Activated CD8-positive, alpha-beta memory T cell treated with anti-CD3 and anti-CD28 coated beads for 48 hours (primary cell): ENCODE measurements at places on chromosomes 7 and 10.

- DNase-seq = no peak
Observed at GRCh38 chr10:130111852-130112180, 1.2 kb upstream of the C10orf143 start.

DNA sequence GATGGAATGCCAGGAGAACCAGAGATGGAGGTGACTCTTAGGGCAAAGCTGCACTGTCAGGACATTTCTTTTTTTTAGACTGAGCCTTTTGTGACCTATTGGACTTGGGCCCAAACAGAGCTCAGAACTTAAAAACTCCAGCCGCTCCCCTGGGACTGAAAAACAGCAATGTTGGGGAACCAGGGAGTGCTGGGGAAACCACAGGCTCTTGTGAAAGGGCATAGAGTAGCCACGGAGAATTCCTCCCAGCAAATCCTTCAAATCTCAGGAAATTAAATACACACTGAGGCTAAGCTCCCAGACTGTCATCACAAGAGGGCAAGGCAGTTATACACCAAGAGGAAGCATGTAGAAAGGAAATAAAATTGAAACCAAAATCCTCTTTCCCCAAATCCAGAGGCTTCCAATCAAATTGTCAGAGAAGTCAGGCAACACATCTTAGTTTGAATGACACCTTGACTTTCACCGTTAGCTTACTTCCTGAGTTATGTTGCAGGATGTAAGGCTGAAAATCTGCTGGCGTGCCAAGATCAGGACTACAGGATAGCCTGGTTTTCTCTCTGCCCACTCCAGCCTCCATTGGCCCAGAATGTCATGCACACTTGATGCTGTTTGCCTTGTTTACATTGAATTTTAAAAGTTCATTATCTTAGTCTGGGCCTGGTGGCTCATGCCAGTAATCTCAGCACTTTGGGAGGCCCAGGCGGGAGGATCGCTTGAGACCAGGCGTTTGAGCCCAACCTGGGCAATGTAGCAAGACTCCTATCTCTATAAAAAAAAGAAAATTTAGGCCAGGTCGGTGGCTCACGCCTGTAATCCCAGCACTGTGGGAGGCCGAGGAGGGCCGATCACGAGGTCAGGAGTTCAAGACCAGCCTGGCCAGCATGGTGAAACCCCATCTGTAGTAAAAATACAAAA lies 2.6 kb upstream of the RFC2 start:
- no peak for DNase-seq

- no peak for DNase-seq
Observed at GRCh38 chr7:91326516-91327199, 62.4 kb downstream of the FZD1 start.

- DNase-seq = no peak
Observed at GRCh38 chr10:120098232-120098930, 205.9 kb downstream of the SEC23IP start.

DNA sequence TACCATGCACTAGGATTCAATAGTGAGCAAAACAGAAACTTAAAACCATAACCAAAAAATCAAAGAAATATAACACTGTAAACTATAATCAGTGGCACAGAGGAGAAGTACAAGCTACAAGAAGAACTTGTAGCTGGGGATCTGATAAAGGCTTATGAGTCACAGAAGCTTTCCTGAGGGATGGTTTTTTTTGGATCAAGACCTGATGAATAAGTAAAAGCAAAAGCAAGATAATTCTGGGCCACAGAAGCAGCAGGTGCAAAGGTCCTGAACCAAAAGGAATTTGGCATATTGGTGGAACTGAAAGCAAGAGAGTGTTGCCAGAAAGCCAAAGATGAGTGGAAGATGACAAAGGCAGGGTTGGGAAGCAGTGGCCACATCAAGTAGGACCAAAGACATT lies 37.4 kb upstream of the BET1 start:
- no peak for DNase-seq

- DNase-seq = no peak
Observed at GRCh38 chr10:44769450-44769849, 141.7 kb upstream of the TMEM72 start.

- DNase-seq = no peak
Observed at GRCh38 chr7:75758491-75758890, 13.5 kb downstream of the CCL26 start.

- DNase-seq = peak; percentile 46
Observed at GRCh38 chr7:7183061-7183837, 905 bp downstream of the C1GALT1 start.

- no peak for DNase-seq
Observed at GRCh38 chr7:68394131-68394530, 1204.1 kb upstream of the AUTS2 start.

DNA sequence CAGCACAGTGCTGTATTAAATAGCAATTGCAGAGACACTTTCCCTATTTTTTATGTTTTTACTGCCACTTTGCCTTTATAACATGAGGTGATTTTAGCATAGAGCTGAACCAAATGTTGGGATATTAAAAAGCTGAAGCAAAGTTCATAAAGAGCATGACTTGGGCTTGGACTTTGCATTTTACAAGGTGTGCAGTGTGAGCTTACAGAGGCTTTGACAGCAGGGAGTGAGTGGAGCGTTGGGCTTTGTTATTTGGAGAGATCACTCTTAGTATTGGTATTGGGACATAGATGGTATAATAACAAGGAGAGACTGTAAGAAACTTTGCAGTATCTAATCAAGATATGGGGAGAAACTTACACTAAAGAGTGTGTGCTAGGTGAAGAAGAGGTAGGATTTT lies 449.1 kb downstream of the AUTS2 start:
- DNase-seq = no peak

GRCh38 chr10:4270116-4270515 lies 485.1 kb upstream of the KLF6 start:
- no peak for DNase-seq

DNA sequence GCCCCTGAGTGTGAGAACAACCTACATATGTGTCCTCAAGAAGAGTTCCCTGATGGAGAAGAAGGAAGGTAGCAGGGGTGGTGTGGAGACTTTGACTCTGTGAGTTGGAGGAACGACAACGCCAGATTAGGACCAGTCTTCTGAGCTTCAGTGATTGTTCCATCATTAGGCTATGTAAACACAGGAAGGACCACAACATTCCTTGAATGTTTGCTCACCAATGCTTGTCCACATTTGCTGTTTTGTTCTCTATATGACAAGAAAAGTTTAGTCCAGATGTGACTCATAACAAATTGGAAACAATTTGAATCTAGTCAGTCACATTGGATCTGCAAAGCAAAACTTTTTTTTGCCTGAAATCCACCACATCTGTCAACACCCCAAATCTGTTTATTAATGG lies 62.7 kb downstream of the ENTPD1 start:
- DNase-seq = no peak

- no peak for DNase-seq
Observed at GRCh38 chr7:76281706-76282343, 20.6 kb upstream of the HSPB1 start.

DNA sequence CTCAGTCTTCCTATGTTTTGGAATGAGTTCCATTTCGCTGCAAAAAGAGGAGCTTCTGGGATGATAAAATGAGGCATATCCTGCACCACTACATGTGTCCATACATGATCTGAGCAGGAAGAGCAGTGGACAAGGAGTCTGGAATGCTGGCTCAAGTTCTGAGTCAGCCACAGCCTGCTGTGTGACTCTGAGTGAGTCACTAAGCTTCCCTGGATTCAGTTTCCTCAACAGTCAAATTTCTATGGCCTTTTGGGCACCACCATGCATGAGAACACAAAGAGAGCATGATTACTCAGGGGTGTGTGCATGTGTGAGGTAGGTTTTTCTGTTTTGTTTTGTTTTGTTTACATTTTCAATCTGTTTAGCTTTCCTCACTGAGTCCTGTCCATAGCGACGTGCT lies 254.6 kb downstream of the ANKRD30A start:
- no peak for DNase-seq

DNA sequence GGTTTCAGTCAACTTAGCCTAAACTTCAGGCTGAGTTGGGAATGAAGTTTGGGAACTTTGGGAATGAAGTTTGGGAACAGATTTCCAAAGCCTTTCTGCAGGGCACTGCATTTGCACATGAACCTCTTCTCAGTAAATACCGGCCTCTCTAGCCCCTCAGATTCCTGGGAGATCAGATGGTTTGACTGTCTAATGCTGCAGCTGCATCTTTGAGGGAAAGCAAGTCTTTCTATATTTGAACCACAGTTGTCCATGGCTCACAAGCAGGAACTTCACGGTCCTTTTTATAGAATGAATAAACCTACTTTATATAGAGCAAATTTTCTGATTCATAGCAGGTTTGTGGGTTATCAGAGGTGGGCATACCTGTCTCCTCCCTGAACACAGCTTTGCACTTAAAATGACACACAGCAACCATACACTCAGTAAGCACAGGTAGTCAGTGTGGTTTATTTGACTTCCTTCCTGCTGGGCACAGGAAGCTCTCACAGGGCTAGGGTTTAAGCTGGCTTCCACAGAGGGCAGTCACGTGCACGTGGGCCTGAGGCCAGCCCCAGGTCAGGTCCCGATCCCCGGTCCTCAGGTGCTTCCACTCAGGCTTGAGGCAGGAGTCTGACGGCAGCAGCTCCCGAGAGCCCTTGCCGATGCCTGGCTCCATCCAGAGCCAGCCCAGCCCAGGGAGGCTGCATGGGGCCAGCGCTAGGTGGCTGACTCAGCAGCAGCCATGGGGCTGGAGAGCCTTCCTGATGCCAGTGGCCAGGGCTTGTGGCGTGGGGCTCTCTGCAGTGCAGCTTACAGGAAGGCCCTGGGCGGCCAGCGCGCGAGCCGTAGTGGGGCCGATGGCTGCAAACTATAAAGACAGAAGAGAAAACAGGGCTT lies 12.8 kb upstream of the MMP21 start:
- DNase-seq = no peak

DNA sequence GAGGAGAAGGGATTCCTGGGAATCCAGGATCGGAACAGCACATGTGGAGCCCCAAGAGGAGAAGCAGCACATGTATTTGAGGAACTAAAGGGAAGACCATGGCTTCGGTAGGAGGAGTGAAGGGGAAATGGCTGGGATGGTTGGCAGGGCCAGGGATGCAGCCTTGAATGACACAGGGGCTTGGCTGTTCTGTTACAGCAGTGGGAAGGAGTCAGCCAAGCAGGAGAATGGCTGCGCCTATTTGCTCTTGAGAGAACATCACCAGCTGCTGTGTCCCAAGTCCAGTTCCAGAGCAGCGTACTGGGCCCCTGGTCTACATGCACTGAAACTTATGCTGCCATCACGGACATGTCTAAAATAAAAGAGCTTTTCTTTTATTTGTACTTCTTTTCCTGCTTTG lies 130.0 kb downstream of the PLPP4 start:
- DNase-seq = no peak

DNA sequence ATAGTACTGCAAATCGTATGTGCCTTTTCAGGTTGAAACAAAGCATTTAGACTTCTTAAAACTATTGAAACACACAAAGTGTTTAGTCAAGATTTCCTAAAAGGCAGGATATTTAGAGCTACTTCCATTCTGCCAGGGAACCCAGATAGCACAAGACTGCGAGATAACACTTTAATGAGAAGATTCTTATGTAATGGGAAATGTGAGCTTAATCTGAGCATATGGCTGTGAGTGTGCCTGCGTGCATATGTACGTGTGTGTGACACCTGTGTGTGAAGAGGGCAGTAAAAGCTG lies 14.3 kb upstream of the JCAD start:
- DNase-seq = no peak

DNA sequence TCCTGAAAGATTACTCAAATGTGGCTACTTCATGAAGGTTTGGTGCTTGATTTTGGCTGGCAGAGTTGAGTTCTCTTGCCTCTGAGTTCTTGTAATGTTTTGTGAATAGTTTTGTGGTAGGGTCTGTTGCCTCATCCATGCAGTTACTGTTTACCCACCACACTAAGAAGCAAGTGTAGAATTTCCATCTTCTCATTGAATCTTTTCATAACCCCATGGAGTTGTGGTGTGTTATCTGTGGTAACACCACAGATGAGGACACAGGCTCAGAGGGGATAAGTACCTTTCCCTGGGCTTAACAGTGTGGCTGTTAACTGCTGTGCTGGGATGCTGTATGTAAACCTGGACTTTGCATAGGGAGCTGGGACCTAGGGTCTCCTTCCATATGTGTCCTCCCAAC lies 186.3 kb downstream of the CAMK1D start:
- no peak for DNase-seq

DNA sequence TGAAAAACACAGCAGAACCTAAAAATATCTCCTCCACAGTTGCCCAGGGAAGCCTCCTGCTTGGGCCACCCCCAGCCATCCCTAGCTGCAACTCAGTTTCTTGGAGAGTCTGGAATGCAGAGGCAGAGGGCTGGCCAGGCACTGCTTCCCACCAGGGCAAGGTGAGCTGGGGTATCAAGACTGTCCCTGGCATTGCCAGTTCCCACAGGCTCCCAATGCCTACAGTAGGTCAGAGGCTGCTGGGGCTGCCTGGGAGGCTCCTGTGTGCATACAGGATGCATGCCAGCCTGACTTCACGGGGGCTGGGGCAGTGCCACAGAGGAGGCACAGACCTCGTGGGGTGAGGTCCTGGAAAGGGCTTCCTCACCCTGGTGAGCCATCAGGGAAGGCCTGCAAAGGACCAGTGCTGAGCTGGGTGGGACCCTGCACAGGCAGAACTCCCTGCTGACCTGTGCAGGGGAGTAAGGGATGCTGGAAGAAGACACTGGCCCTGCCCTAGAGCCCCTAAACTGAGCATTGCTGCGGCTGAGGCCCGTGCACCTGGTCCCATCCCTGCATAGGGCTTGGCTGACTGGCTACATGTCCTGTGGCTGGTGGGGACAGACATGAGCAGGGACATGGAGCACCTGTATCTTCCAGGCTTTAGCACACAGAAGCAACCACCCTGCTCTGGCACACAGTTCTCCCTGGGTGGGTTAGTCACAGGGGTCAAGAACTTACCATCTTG lies 121.9 kb upstream of the RET start:
- DNase-seq = no peak

GRCh38 chr10:29535012-29535777 lies 99.6 kb downstream of the SVIL start:
- no peak for DNase-seq

DNA sequence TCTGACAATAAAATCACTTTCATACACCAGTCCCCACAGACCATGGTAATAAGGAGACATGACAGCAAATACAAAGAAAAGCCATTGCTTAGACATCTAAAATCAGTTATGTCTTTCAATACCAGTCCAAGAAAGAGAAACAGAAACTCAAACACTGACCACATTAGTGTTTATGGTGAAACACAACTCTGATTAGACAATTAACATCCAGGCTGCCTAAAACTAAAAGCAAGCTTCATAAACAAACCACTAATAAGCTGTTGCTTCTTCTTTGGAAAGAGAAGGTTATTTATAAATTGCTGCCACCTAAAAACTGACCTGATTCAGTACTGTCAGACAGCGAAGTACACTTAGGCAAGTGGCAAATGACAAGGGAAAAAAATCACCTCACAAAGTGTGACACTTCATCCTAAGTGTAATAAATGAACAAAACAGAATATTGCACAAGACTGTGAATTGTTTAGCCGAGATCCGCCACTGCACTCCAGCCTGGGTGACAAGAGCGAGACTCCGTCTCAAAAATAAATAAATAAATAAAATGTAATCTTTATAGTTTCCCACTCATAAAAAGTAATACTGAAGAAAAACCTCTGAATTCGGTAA lies 277.4 kb downstream of the PARD3 start:
- no peak for DNase-seq

GRCh38 chr7:96088579-96088978 lies 233.3 kb downstream of the SLC25A13 start:
- DNase-seq = no peak
